ENCODE measurements at places on chromosomes 7 and 10. TPM values are rescaled to one million over a fixed set of nuclear protein-coding genes. Genes with fewer than 3 reads are reported as not detected.

DNA sequence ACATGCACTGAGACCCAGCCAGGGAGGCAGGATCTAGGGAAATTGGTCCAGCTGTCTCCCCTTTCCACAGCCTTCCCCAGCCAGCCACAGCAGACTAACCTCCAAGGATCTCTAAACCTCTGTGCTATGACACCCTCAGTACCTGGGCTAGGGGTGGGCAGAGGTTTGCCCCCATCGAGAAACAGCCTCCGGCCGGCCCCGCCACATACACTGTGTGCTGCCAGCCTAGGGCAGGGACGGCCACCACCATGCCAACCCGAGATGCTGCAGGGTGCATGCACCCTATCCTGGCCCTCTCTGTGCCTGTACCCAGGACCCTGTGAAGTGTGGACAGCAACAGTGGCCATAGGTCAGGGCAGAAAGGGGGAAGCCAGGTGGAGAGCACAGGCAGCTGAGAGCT is 58.1 kb downstream of the PARP12 start:
- no peak for DNase-seq

DNA sequence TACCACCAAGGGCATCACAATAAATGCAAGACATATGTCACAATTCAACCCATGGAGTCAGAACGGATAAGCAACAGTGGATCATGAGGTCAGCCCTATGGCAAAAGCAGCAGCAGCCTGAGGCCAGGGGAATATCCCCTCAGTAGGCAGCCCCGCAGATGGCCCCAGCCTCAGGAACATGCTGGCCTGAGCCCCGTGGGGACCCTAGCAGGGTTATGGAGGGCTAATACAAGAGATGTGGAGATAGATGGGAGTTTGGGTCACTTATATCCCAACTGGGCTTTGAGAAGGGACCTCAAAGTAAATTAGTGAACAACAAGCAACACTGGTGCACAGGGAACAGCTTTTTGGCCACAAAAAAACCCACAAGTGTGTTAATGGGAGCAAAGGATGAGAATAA is 9.1 kb downstream of the TMEM72 start:
- DNase-seq, result no peak

- DNase-seq, result no peak
Measured at GRCh38 chr7:7554021-7554432, 12.7 kb upstream of the MIOS start.

DNA sequence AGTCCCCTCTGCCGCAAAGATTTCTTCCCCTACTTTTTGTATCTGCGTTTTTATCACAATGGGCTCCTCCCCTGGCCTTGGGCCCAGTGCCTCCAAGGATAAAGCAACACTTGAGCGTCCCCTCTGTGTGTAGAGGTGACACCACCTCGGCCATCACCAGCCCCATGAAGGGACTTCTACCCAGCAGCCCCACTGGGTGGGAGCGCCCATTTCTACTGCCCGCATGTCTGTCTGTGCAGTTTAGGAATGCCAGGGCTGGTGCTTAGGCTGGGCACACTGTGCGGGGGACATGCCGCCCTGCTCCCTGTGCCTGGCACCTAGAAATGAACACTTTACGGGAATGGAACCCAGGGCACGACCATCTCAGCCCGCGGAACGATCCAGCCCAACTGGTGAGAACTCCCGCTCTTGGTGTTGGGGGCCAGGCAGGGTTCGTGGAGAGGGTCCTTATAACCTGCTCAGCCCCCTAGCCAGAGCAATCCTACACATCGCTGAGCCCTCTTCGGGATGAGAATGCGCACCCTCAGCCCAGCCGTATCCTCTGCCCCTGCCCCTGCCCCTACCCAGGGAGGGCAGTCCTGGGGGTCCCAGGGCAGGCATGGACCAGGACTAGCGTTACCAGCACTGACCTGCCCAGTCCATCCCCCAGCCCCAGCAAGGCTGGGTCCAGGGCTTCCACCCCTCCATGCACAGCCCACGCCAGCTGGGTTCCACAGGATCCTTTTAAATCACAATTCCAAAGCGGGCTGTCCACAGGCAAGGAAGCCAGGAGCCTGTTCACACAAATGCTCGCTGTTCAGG is 12.8 kb downstream of the CRYGN start:
- DNase-seq, result no peak

DNA sequence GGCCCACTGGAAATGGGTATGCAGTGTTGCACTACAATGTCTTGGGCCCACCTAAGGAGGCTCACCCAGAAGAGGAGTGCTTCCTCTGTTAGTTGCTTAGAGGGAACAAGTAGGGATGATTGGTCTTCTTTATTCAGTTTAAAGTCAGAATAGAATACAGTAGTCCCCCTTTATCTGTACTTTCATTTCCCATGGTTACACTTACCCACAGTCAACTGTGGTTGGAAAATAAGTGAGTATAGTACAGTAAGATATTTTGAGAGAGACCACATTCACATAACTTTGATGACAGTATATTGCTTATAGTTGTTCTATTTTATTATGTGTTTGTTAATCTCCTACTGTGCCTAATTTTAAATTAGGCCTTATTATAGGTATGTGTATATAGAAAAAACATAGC is 151.4 kb downstream of the COL28A1 start:
- DNase-seq, result no peak

DNA sequence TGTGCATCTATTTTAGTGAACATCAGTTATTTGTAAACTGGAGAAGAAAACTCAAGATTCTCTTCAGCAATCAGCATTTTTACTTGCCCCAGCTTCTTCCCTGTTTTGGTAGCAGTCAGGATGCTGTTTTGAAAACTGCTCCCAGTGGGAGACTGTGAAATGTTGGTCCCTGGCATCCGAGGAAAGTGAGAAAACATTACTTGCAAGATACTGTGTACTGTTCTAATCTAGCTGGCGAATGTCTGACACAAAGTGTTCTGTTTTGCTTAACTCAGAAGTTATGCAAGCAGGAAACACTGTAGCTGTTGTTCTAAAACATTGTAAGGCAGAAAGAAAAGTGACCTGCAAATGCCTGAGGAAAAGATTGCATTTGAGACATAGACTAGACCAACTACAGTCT is 171.8 kb upstream of the POM121L12 start:
- no peak for DNase-seq

DNA sequence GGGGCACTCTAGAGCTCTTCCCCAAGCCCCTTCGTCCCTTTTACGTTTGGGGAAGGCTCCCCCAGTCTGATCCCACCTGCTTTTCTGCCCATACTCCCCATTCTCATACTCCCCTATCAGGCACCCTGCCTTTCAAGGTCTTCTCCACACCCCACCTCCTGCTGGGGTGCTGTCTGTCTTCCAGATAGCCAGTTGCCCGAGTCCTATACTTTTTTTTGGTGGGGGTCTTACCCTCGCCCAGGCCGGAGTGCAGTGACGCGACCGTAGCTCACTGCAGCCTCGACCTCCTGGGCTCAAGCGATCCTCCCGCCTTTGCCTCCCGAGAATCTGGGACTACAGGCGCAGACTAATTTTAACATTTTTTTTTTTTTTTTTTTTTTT is 775 bp upstream of the ABHD11 start:
- no peak for DNase-seq

- DNase-seq, result no peak
Measured at GRCh38 chr7:51217804-51218203, 98.8 kb downstream of the COBL start.

GRCh38 chr7:106767498-106768323 is 97.4 kb upstream of the PIK3CG start:
- no peak for DNase-seq

DNA sequence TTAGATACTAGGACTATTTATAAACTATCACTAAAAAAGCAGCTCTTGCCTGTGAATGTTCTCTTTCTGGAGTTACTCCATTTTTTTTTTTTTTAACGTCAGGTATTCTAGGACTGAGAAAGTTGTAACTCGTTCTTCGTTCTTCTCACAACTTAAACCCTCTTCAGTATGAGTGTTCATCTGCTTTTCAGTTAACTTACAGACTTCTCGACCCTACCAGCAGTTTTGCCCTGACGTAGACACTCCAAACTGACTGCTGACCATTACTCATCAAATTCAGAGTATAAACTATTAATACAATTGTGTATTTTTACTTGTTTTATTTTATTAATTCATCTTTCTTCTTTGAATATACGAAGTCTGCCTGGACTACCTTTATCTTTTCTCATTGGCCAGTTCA is 353.1 kb downstream of the GPR37 start:
- no peak for DNase-seq

- no peak for DNase-seq
Measured at GRCh38 chr10:4851846-4852245, 25.8 kb downstream of the AKR1E2 start.

ZNF775 gene
- total RNA-seq, result 8.7 TPM

STAMBPL1 gene
- 14.8 TPM for total RNA-seq

PDE6C gene
- not detected for total RNA-seq

LFNG gene
- 70.1 TPM for total RNA-seq

CDH23 gene
- 2.2 TPM for total RNA-seq
